ENCODE measurements at places on chromosomes 3 and 15.

- DNase-seq: no peak
Measured at GRCh38 chr15:50390554-50391264, 33.5 kb upstream of the USP8 start.

DNA sequence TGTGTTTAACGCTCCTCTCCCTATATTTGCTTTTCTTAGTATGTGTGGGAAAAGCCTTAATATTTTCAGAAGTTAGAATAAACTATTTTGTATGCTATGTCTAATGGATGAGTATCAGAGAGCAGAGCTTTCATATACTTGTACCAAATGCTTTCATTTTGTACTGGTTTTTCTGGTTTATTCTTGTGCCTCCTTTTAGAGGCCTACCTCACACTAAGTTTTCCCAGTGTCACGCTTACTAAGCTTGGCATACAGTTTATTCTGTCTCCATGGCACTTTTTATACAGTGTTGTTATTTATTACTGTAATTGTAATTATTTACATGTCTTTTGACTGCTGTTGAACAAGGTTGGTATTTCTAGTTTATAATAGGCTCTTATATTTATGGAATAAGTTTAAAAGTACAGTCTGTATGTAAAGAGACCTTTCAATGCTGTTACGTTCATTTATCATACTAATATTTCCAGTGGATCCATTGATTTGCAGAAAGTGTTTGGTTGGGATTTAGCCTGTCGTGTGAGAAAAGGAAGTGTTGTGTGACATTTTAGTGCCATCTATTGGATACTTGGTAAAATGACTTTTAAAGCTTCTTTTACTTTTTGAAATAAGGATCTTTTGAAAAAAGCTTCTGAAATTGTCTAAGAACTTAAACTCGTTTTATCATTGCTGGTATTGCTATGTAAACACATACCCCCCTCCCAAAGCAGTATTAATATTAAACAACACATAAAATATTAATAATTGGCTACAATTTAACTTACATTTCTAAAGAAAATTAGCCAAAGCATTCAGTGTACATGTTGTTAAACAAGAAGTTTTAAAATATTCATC, 5.2 kb upstream of the EBLN2 start:
- DNase-seq: peak; percentile 3

GRCh38 chr15:75321711-75322110, 14.2 kb upstream of the COMMD4 start:
- DNase-seq: no peak

DNA sequence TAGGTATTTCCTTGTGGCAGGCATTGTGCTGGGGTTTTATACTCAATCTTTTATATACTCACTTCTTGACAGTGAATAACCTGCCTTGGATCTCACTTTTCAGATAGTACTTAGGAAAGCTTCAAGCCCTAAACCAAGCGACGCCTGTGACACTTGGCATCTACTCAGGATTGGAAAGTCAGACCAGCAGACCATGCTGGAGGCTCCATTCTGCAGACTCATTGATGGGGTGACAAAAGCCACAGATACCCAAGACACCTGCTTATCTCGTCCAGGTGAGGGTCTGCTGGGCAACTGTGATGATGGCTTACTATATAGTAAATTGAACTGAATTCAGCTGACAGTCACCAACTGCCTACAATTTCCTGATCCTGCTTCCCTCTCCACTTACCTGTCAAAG, 79.4 kb upstream of the MRPS22 start:
- no peak for DNase-seq

DNA sequence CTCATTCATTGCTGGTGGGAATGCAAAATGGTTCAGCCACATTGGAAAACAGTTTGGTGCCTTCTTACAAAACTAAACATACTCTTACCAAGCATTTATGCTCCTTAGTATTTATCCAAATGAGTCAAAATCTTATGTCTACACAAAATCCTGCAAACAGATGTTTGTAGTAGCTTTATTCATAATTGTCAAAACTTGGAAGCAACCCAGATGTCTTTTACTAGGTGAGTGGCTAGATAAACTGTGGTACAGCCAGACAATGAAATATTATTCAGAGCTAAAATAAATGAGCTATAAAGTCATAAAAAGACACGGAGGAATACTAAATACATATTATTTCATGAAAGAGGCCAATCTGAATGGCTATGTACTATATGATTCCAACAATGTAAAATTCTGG, 709.5 kb downstream of the NSUN3 start:
- DNase-seq: no peak

- no peak for DNase-seq
Measured at GRCh38 chr15:26891448-26892181, 24.8 kb downstream of the GABRA5 start.

- no peak for DNase-seq
Measured at GRCh38 chr15:29994284-29994683, 88.5 kb upstream of the GOLGA8J start.

DNA sequence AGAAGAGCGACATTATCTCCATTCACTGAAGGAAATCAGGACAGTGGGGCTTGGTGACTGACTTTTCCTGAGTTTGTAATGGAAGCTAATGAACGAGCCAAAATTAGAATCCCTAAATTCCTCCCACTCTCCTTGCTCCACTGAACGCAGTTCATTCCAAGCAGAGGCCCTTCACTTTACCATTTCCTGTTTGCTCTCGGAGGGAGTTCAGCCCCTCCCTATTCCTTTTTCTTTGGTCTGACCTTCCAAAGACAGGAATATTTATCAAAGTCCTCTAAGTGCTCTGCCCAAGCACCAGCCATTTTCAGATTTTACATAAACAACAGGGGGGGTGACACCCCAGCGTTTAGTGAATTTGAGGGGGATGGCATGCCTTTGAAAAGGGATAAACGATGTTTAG, 24.0 kb upstream of the PTPRG start:
- no peak for DNase-seq

- no peak for DNase-seq
Measured at GRCh38 chr3:52439426-52440248, 5.3 kb downstream of the SEMA3G start.

- DNase-seq: peak; percentile 19
Measured at GRCh38 chr15:66946578-66947164, 118.7 kb upstream of the SMAD3 start.

DNA sequence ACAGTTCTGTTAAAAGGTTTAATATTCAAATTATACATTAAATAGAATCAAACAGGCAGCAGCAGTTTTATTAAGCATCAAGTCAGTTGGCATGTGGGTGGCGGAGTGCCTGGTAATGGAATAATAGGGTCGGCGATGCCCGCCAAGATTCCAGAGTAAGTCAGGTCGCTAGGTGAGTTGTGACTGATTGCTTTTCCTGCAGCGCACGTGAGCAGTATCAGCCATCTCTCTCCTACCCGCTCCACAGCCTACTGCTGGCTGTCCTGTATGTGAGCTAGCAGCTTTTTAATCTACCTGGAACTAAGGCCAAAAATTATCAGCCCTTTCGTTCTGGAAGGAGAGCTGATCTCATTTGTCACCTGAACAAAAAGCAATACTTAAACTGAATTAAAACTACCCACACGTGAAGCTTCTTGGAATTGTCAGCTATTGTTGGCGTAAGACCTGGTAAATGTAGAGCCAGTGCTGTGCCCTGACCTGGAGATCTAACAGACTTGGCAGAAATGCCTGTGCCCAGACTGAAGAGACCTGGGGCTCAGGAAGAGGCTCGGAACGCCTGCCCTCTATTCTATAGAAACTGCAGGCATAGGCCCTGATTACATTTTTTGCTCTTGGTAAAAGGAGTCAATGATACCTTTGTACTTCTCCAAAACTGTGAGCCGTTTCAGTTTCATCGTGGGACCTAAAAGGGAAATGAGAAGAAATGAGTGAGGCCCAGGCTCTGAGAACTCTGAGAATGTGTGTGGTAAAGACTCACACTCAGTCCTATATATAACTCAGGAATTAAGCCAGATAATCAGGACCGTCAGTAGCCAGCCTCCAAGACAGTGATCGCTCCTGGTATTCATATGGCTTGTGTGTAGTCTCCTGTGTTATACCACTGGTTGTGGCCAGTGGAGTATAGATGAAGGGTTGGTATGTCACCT, 21.9 kb downstream of the IDH3A start:
- no peak for DNase-seq

DNA sequence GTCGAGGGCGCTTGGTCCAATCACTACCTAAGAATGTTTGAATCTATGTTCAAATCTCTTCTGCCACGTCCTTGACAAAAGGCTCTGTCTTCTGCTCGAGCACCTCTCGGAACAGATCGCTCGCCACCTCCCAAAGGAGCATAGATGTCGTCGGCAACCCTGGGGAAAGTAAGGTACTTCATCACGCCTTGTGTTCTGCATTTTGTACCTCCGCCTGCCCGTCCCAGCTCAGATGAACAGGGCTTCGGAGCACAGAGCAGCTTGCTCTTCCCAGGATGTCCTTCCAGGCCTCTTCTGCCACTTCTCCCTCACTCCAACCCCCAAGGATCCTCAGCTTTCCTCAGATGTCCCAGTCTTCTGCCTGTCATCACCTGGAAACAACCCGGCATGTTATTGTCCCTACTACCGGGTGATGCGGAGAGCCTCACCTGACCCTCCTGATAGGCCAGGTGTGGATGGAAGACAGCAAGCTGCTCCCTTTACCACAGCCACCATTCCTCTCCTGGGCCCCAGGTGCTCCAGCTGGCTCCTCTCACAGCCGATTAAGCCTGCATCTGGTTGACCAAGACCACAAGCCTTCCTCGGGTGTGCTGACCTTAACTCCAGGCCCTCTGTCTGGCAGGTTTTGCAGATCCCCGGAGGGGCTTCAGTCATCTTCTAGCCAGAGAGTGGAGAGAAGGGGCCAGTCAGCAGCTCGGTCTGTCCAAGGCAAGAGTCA, 270.5 kb downstream of the FAM43A start:
- DNase-seq: no peak
